Hindlimb muscle (tissue), 1 donor: ENCODE measurements at places on chromosomes 3 and 15. TPM values are rescaled to one million over a fixed set of nuclear protein-coding genes. Genes with fewer than 3 reads are reported as not detected.

- no peak for DNase-seq
These were observed 52.8 kb downstream of the DHX30 start for GRCh38 chr3:47855461-47856383.

DNA sequence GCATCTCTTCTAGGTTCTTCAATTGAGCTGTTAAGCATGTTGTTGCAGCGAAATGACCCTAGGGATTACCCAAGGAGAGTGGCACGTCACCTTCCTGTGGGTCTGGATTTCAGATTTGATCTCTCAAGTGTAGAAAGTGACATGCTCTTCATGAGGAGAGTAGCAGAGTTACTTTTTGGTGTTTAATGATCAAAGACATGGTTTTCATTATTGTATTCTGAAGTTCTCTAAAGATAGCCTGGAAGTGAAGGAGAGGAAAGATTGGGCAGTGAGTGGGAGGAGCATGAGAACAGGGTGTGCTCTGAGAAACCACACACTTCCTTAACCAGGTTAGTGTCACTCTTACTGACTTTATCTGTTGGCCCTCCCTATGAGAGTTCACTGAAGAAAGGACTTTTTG, 153.6 kb downstream of the AKAP13 start:
- DNase-seq: no peak

The LRRK1 gene
- polyA plus RNA-seq: 6.1 TPM

The SCG5 gene
- polyA plus RNA-seq: 7.0 TPM

The ITPKA gene
- 0.90 TPM for polyA plus RNA-seq

GRCh38 chr3:34852844-34853439, 786.4 kb upstream of the ARPP21 start:
- DNase-seq: no peak

DNA sequence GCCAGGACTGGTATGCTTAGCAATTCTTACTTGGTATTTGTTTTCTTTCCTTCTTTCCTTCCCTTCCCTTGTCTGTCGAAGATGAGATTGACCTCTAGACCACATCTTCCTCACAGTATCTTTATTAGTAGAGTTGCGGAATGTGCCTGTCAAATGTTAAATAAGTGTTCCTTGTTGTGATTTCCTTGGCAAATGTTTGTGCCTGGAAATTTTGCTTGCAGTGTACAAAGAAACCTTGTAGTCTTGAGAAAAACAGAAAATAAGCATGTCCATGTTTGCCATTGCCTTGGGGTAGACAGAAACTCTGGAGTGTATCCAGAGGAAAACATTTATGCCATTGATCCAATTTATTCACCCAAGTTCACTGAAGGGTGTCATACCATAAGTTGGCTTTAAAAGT, 79.5 kb upstream of the ZNF385D start:
- no peak for DNase-seq

- DNase-seq: no peak
These were observed 96.2 kb upstream of the KCNMB2 start for GRCh38 chr3:178440043-178440442.

- peak; percentile 54 for DNase-seq
These were observed 22.9 kb upstream of the MED12L start for GRCh38 chr3:151062611-151063010.

The SNRPN gene
- 170 TPM for polyA plus RNA-seq
